ENCODE measurements at places on chromosomes 2 and 18.

GRCh38 chr2:118967124-118967880, 25.3 kb downstream of the MARCO start:
- DNase-seq, result no peak

DNA sequence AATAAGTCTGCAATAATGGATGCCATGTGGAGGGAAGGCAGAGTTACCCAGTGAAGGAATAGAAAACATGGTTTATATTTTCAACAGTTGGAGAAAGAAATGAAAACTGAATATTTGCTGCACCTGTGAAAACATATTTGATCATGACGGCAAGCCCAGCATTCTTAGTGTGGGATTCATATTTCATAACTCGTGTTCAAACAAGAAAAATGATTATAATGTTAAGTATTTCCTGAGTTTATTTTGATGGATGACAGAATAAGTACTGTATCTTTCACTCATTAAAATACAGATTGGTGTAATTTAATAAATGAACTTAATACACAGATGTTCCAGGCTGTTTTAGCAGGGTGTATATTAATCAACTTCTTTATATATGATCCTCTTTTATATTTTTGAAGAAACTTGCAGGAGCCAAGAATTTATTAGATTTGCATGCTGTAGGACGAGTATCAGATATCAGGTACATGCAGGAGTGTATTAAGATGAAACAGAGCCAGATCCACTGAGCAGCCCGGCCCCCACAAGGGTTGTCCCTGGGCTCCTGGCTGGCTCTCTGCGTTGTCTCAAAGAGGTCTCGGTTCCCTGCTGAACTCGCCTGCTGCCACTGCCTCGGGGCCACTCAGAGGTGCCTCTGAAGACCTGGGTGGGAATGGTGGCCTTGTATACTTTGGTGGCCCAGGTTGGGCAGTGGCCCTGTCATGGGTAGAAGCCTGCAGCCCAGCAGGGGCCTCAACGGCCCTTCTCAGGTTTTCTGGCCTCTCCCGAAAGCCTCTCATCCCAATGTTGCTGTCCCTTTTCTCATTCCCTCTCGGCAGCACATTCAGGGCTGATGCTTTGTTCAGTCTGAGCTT, 95.0 kb upstream of the LDAH start:
- DNase-seq, result no peak

DNA sequence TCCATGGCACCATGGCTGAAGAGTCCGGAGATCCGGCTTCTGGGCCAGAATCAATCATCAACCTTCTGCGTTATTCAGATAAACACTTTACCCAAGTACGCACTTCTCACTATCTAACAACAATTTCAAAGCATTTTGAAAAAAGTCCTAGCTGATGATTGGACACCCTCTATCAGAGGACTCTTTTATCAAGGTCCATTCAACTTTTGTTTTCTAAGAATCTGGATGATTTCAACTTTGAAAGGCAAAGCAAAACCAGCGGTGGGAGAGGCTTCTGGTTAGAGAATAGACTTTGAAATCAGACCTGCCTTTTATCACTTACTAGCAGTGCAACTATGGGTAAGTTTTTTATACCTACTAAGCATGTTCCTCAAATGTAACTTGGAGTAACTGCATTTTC, 293.6 kb upstream of the TNP1 start:
- no peak for DNase-seq

DNA sequence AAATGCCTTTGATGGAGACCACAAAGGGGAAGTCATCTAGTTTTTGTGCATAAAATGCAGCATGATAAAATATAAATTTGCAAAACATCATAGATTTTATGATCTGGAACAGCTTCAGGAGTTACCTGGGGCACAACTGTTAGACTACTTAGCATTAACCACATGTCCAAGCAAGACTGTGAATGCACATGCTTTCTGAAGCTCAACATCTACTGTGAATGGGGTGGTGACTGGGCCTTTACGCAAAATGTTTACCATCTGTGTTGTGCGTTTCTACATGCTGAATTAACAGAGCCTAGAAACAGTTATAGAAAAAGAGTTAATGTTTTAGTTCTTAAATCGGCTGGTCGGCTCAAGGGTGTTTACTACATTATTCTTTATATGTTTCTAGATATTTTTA, 45.5 kb downstream of the KCTD1 start:
- no peak for DNase-seq

DNA sequence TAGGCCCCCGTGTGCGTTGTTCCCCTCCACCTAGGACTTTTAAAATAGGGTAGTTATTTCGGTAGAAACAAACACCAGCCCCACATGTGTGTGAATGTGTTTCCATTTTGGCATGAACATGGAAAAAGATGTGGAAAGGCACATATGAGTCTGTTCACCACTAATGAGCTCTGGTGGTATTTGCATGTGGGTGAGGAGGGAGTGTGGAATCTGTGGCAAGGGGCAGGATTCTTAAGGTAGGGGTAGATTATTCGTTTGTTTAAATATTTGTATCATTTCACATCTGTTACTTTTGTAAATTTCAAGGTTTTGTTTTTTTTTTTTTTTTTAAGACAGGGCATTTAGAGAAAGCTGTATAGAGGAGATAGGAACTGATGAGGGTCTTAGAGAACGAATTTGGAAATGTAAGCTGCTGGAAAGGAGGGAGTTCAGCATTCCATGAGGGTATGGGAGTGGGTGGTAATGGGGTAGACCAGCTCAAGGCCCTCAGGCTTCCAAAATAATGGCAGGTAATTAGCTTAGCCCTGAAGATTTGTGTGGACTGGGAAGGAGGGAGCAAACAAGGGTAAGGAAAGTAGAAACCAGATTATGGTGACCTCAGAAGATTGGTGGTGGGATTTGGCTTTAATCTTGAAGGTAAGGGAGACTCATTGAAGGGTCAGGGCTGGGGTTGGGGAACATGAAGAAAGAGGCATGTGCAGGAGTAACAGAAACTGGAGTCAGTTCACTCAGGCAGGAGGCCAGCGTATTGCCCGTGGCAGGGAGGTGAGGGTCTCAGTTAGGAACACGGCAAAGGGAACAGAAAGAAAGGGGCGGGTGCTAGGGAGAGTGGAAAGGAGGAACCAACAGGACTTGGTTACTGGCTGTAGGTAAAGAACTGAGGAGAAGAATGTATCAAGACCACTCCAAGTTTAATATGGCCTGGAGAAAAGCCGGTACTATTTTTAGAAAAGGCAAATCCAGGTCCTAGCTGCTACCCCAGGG, 123.6 kb downstream of the PLB1 start:
- no peak for DNase-seq

DNA sequence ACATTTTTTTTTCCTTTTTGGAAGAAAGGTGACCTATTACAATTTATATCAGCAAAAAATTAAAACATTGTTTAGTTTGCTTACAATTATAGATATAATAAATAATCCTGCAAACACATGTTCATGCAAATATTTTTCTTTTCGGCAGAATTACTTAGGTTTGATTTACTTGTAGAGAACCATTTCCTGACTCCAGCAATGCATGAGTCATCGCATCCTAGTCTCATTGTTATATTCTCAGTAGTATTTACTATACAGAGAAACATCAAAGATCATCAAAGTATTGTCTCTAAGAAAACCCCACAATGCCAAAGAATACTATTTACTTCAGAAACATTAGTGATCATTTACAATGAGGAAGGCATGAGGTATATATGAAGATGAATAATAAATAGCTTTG, 40.4 kb upstream of the MTIF2 start:
- DNase-seq, result peak; percentile 16

DNA sequence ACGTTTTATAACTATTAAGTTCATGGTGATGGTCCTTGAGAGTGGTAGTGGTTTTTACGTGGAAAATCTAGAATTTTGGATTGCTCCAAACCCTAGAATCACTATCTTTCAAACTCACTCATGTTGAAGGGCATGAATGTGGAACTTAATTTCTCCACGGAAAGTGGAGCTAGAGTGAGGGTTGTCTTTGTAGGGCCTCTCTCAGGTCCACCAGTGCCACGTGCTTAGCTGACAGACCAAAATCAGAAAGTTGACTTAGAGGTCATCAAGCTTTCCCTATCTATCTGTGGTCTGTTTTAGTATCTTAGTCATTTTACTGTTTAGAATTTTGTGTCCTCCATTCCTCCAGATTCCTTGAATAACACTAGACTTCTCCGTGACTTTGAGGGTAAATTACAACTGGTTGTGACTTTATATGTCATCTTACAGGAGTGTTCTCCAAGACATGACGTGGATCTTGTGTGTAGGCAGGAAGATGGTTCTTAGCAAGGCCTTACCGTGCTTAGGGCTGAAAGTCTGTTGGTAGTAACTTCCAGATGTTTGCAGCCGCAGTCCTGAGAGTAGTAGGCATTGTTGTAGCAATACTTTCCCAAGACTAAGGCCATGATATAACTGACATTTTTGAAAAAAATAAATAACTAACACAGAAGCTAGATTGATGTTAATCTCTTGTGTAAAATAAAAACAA, 26.8 kb downstream of the DIS3L2 start:
- no peak for DNase-seq

DNA sequence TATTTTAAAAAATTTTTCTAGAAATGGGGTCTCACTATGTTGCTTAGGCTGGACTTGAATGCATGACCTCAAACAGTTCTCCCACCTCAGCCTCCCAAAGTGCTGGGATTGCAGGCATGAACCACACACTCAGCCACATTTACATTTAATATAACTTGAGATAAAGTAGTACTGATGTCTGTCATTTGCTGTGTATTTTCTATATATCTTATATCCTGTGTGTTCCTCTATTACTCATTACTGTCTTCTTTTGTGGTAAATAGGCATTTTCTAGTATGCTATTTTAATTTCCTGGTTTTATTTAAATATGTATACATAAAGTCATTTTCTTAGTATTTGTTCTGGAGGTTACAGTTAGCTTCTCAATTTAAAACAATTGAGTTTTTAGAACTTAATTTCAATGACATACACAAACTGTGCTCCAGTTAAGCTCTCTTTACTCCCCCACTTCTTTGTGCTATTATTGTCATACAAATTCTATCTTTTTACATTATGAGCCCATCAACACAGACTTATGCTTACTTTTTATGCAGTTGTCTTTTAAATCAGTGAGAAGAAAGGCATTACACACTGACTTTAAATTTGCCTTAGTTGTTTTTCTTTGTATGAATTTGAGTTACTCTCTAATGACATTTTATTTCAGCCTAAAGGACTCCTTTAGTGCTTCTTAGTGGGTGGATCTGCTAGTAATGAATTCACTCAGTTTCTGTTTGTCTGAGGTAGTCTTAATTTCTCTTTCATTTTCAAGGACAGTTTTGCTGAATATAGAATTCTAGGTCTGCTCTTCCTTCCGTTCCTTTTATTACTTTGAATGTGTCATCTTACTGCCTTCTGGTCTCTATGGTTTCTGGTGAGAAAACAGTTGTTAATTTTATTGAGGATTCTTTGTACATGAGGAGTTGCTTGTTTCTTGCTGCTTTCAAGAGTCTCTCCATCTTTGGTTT, 6.2 kb upstream of the INPP4A start:
- no peak for DNase-seq
